ENCODE measurements at places on chromosomes 3 and 15.
A peak's percentile ranks its signal among the peaks of the same experiment; 100 is the strongest.

GRCh38 chr3:38136393-38136776 lies 542 bp downstream of the ACAA1 start:
- DNase-seq: no peak

DNA sequence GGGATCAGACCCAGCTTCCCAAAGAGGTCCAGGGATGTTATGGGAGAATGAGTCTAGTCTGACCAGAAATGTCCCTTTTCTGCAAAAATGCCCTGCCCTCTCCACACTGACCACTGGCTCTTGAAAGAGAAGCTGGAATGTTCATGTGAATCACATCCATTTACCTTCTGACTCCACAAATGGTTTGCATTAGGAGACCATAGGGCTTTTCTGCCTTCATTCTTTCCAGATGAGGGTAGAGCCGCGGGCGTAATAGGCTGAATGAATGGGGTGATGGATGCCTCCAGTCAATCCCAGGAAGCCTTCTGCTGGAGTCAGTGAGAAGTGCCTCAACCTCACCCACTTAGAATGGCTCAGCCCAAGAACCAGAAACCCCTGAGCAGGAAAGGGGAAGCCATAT lies 47.2 kb upstream of the IREB2 start:
- DNase-seq: no peak

DNA sequence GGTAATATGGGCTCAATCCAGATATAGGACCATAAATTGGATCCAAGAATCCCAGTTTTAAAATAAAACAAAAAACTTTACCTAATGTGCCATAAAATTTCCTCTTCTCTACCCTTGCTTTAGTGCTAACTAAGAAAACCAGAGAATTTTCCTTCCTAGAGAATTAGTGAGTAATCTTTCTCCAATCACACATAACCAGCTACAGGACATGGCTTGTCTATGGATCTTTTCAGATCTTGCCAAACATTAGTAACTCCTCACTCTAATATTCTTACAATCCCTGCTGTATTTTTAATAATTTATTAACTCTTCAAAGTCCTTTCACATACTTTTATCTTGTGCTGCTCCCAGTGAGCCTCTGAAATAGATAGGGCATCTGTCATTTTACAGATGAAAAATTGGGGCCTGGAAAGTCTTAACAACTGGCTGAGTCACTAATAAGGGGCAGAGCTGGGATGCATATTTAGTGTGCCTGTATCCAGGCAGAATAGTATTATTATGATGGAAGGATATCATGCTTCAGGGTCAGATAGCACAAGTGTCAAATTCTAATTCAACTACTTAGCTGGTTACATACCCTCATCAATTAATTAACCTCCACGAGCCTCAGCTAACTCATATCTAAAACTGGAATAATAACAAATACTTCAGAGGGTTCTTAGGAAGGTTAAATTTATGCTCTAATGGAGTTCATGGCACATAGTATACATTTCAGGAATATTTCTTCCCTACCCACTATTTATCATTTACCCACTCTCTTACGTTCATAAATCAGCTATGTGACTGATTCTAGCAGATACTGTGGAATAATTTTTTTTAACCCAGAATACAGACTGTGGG lies 5.6 kb downstream of the ZBED2 start:
- no peak for DNase-seq

DNA sequence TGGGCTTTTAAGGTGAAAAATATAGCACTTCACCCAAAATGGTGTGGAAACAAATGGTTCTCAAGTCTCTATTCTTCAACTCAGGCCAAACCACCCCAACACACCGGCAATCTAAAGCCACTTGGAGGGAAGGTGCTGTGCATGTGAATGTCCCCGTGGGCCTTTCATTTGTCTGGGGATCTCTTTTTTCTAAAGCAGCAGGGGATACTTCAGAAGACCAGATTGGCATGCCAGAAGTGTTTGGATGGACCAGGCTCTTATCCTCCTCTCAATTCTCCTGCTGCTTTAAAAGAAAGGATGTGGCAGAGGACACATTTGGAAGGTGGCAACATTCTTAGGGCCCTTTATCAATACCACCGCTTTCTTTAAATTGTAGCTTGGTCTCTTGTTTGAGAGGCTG lies 193.1 kb downstream of the MEIS2 start:
- DNase-seq: no peak

DNA sequence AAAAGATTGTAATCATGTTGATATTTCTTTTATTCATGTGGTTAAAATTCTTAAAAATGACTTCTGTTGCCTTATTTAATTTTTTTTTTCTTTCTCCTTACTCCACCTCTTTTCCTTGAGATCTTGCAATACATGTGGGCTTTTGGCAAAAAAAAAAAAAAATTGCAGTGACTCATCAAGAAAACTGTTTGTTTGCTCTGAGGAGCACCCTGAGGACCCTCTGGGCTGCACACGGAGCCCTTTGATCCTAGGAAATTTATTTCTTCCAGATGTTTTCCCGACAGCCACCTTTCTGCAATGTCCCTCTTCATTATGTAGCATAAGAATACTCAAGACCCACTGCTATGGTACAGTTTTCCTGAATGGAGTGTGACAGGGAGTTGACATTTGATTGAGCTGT lies 371.7 kb downstream of the ZBTB20 start:
- DNase-seq: no peak

GRCh38 chr15:79078763-79079410 lies 11.7 kb downstream of the RASGRF1 start:
- no peak for DNase-seq

DNA sequence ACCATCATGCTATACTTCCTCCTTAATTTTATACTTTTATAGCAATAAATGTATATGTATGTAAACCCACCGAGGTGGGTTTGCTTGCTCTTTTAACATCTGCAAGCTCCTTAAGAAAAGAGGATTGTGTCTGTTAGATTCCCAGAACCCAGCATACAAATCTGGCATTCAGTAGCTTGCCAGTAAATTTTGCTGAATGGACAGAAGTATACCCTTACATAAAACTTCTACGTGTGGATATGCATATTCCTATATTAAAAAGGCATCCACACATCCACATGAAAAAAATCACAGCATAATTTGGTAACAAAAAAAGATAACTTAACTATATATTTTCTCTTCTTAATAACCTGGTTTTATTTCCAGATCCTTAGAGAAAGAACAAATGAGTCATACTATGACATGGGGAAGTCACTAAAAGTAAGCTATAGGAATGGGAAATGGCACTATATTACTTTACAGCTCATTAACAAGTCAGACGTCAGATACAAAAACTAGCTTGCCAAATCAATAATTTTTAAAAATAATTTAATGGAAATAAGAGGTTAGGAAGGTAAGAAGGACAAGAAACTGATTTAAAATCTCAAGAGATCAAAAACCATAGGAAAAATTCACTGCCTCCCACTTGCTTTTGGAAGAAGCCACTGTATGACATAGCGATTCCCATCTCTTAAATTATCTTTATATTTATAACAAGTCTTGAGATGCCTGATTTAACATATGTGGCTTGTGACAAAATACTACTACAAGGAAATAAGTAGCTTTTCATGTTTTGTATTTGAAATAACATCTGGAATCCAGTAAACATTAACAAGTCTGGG lies 68.7 kb downstream of the SUMF1 start:
- no peak for DNase-seq

- DNase-seq: peak; percentile 30
Measured at GRCh38 chr3:71512000-71512399, 71.5 kb downstream of the FOXP1 start.

DNA sequence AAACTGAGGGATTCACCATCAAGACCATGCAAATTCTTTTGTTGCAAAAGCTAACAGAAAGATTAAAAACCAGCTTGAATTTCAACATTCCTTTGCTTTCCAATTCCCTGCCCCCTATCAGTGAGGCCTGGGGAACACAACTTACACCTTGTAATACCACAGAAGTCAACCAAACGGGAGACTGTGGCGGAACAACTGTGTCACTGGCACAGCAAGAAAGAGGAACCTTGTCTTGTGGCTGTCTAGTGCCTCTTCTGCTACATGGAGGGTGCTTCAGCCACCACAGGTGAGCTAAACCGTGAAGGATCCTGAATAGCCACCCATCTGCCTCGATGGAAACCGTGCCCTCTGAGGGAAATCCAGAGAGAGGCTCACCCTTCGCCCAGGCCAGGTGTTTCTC lies 11.4 kb downstream of the CCDC12 start:
- no peak for DNase-seq

- no peak for DNase-seq
Measured at GRCh38 chr15:58532126-58532525, 100.3 kb downstream of the LIPC start.

DNA sequence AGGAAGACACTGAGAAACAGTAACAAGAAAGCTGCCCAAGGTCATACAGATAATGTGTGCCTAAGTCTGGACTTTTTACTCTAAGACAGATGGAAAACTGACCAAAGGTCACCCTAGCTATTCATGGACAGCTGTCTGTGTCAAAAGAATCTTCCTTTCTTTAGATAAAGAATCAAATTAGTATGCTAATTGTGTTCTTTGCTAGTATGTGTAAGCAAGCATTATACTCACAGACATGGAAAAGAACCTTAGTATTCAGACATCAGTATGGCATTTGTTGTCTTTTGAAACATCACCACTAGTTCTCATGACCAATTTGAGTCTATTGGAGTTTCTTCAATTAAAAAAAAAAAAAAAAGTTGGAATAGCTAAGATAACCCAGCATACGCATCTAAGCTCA lies 91.8 kb upstream of the SOX2 start:
- no peak for DNase-seq

- no peak for DNase-seq
Measured at GRCh38 chr15:73902121-73903020, 23.9 kb upstream of the LOXL1 start.

GRCh38 chr3:50272911-50273688 lies 4.2 kb downstream of the SEMA3B start:
- peak; percentile 50 for DNase-seq

GRCh38 chr3:158652463-158652862 lies 8.1 kb downstream of the GFM1 start:
- no peak for DNase-seq

GRCh38 chr3:54628888-54629441 lies 298.9 kb downstream of the LRTM1 start:
- no peak for DNase-seq

GRCh38 chr3:13148561-13149329 lies 75.5 kb upstream of the IQSEC1 start:
- DNase-seq: no peak

- no peak for DNase-seq
Measured at GRCh38 chr3:141223673-141224166, 7.9 kb upstream of the PXYLP1 start.

DNA sequence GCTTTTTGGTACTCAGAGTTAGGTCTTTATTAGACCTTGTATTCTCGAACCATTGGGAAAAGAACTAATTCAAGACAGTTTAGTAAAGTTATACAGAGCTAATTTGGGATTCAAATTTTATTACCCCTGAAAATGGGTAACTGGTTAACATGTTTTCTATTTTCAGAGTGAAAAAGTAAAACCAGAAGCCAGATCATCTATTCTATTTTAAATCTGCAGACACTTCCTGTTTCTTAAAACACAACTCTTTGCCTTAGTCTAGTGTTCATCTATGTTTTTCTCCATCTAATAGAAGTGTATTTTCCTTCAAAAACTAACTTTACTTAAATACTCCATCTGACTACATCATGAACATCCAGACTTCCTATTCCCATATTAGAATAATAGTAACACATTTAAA lies 113.4 kb downstream of the CCNL1 start:
- no peak for DNase-seq

DNA sequence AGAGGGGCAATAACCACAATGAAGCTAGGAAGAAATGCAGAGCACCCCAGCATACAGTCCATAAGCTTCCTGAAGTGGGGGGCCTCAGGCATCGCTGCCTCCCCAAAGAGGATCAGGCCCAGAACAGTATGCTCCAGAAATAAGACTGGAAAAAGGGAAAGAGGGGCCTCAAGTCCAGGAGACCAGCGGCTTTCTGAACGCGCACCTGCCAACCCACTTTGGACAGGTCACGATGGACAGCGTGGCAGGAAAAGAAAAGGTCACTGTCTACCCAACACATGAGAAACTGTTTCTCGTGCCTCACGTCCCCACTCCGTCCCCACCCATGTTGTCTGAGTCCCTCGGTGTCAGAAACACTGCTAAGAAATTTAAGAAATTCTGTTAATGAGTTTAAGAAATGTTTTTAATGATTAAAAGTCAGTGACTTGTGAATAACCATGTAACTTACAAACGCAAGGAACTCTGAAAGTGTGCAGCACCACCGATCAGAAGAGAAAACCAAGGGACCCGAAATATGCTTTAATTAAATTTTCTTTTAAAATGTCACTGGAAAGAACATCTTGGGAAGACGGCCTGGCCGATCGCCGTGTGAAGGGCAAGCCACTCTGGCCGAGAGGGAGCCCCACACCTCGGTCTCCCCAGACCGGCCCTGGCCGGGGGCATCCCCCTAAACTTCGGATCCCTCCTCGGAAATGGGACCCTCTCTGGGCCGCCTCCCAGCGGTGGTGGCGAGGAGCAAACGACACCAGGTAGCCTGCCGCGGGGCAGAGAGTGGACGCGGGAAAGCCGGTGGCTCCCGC lies 1.7 kb upstream of the PPARG start:
- no peak for DNase-seq

GRCh38 chr15:34284937-34285336 lies 52.6 kb downstream of the SLC12A6 start:
- DNase-seq: no peak

DNA sequence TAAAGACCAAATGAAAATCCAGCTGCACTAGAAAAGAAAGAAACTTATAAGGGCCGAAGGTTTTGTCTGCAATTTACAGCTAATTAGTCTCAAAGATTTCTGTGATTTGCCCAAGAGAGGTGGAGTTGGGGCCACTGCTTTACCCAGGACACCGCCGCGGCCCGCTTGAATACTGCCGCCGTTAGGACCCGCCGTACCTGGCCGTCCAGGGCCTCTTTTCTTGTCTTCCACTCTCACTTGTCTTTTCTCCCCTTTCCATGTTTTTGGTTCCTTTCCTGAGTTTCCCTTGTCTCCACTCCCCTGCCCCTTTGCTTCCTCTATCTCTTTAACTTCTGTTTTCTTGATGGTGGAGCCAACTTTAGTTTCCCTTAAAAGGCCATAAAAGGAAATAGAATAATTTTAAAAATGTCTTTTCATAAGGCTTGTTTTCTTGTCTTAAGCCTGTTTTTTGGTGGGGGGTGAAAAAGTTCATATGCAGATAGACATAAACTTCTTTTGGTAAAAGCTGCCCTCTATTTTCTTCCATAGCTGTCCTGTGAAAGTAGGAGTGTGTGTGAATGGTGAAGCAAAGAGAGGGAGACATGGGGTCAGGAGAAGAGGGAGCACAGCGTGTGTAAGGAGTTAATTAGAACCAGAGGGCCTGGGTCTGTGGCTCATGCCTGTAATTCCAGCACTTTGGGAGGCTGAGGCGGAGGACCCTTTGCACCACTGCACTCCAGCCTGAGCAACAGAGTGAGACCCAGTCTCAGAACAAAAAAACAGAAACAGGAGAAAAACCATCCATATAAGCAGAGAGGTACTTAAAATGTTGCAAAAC lies 16.0 kb upstream of the CCNL1 start:
- DNase-seq: no peak

GRCh38 chr3:171250444-171250843 lies 209.8 kb downstream of the TNIK start:
- DNase-seq: no peak

DNA sequence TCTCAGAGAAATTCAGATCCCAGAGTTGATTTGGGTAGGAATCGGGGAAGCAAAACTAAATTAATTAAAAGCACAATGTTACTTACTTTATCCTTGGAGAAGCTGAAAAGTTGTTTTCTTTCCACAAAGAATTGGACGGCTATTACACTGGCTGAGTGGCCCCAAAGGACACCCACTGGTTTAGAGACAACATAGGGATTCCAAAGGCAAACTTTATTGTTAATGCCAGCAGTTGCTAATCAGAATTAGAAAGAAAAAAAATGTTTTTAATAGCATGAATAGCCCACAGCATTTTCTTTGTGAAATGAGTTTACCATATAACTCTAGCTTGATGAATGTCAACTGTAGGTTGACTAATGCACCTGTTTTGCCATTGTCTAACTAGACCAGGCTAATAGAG lies 51.7 kb downstream of the WDR49 start:
- no peak for DNase-seq
